Neural progenitor cell (in vitro differentiated cells): ENCODE measurements at places on chromosomes 2 and 18.
A peak's percentile ranks its signal among the peaks of the same experiment; 100 is the strongest.

GRCh38 chr2:203685081-203685621 is 21.3 kb upstream of the CD28 start:
- DNase-seq = no peak

DNA sequence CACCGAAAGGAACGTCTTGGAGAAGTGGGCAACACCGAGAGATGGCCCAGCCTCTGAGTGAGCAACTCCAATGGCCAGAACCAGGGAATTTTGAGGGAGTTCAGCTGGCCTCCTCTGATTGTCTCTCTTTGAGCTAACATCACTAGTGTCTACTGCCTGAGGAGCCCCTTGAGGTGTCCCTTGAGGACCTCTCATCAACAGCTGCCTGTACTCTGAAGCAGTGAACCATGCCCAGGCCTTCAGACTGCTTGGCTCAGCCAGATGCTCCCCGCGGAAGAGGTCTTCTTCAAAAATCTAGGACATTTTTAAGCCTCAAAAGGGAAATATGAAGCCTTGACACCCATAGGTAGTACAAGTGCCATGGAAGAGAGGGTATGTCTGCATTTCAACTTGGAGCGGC is 430.4 kb downstream of the TXNL1 start:
- DNase-seq = no peak

DNA sequence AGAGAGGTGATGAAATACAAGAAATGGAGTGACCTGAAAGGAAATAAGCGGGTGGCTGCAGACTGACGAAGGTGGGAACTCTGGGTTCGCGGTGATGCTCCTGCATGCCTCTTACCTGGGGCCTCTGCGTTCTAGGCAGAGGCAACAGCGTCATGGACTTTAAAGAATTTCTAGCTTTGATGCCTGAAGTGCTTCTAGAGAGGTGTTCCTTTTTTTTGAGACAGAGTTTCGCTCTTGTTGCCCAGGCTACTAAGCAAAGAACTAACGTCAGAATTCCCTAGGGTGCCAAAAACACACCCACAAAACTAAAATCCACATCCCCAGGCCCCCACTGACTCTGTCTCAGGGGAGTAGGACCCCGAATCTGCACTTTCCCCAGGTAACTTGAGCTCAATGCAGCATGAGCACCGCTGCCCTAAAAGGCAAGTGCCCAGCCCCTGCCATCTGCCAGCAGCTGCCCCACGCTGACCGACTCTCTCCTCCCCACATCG is 110.5 kb upstream of the ID2 start:
- no peak for DNase-seq

DNA sequence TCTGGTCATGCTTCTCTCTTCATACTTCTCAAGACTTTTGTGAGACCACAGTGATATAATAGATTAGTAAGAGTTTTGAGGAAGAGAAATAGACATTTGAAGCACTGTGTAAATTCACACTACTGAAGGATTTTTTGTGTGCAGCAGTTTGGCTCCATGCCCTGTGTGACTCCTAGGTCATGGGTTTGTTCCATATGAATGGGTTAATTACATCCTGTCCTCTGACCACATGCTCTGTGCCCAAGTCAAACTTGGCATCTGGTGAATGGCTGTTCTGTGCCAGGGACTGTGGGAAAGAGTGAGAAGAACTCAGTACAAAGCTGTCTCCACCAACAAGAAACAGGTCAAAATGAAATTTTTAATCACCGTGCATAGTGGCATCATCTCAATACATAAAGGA is 304.0 kb downstream of the LNPK start:
- DNase-seq = no peak

DNA sequence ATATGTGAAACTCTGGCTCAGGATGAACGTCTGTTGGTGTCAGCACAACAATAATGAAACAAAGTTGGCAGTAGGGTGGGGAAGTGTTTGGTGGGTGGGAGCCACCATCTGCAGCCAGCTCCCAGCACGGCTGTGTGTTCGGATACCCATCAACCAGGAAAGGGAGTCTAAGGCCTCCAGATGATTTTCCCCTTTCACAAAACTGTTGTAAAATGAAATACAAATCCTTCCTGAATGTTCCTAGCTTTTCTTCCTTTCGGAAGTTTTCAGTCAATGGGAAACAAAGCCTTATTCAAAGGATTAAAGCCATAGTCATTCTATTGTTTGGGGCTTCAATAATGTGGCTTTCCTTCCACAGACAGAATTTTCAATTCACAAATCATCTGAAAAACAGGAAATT is 14.5 kb upstream of the DARS1 start:
- peak; percentile 31 for DNase-seq

DNA sequence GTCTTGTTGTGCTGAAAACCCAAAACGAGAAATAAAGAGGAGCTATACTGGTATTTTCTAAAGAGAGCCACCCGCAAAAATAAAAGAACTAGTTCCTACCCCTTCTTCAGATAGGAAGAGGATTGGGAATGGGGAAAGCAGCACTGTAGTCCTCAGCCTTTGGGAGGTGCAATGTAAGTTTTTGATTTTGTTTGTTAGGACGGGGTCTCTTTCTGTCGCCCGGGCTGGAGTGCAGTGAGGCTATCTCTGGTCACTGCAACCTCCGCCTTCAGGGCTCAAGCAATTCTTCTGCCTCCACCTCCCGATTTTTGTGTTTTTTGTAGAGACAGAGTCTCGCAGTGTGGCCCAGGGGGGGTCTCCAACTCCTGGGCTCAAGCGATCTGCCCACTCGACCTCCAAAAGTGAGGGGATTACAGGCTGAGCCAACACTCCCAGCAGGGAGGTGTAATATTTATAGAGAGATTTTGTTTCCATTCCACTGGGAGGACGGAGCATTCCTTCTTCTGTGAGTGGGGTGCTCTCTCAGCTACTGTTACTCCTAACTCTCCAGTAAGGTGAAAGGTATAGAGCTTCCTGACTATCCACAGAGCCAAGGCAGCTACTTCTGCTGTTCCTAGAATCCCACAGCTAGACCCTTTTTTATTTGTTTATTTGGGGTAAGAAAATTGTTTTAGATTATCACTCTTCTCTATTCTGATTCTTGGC is 13.1 kb upstream of the GULP1 start:
- DNase-seq = peak; percentile 36

GRCh38 chr18:53745224-53745967 is 479.1 kb downstream of the MBD2 start:
- DNase-seq = no peak

- DNase-seq = no peak
Observed at GRCh38 chr2:202311823-202312388, 46.3 kb downstream of the NOP58 start.

- no peak for DNase-seq
Observed at GRCh38 chr2:144370937-144371584, 148.9 kb downstream of the ZEB2 start.

DNA sequence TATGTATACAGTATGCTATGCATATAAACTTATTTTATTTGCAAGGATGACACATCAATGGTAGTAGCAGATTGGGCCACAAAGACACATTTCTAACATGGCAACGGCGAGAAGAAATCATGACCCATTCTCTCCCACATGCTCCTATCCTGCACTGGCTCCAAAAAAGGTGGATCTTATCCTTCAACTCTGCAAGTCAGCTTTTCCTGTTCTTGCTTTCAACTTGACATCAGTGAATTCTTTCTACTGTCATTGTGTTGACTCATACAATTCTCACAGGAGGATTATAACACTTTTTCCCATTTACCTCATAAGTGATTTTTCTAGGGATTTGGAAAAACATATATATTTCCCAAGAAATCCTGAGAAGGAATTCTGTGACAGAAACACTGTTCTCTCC is 53.1 kb downstream of the ACVR1 start:
- DNase-seq = no peak
